ENCODE measurements at places on chromosomes 11 and 22.
A peak's percentile ranks its signal among the peaks of the same experiment; 100 is the strongest.

DNA sequence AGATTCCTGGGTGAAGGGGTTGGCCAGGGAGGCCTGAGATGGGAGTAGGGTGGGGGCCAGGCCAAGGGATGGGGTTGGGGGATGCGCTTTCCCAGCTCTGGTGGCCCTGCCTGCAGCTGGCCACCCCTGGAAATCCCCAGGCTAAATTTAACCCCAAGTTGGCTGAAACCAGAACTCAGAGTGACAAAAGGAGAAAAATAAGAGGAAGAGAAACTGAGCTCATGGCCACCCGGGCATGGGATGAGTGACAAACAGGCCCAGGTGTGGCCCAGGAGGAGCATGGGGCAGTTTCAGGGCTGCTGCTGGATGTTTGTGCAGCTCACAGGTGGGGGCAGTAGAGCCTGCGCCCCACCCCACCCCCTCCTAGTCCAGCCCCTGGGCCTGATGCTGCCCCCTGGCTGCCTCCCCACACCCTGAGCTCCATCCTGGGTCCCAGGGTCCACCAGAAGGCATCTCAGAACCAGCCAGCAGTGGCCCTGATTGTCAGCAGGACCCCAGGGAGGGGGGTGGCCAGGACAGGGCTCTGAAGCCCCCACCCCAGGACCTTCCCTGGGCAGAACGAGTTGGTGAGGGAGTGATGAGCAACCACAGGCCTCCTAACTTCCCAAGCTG is 48.0 kb downstream of the IGLL5 start:
- DNase-seq: no peak

- no peak for DNase-seq
These were observed 97.7 kb downstream of the ARFGAP2 start for GRCh38 chr11:47078751-47079521.

- DNase-seq: no peak
These were observed 2.9 kb downstream of the SPINDOC start for GRCh38 chr11:63816166-63816565.

DNA sequence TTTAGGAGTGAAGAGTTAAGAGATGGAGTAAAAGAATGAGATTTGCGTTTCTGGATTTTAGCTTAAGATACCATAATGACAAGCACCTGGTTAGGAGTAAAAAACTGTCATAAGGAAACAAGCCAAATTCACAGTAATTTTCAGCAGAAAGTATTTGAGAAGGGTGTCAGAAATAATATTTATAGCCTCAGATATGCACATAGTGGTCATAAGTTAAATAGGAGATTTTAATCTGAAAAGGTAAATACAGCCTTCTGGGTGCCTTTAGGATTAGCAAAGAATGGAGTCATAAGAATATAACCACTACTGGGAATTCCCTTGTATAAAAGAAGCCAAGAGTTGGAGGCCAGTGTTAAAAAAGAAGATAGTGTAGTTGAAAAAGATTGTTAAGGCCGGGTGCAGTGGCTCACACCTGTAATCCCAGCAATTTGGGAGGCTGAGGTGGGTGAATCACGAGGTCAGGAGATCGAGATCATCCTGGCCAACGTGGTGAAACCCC is 160.1 kb downstream of the SWAP70 start:
- no peak for DNase-seq

GRCh38 chr11:29343465-29344333 is 673.1 kb downstream of the KCNA4 start:
- no peak for DNase-seq

DNA sequence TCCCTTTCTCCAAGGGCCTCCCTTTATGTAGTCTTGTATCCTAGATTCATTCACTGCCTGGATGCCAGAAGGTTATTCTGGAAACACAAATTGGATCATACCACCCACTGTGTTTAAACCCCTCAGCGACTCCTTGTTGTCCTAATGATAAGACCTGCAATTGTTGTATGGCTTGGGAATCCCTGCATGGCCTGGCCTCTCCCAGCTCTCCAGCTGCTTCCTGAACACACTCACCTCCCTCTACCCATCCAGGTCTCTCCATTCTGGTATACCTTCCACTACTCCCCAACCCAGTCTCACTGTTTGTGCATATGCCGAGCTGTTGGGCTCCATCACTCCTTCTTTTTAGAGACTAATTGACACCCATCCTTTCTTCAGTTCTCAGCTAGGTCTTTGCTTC is 124.3 kb upstream of the ALX4 start:
- DNase-seq: no peak

DNA sequence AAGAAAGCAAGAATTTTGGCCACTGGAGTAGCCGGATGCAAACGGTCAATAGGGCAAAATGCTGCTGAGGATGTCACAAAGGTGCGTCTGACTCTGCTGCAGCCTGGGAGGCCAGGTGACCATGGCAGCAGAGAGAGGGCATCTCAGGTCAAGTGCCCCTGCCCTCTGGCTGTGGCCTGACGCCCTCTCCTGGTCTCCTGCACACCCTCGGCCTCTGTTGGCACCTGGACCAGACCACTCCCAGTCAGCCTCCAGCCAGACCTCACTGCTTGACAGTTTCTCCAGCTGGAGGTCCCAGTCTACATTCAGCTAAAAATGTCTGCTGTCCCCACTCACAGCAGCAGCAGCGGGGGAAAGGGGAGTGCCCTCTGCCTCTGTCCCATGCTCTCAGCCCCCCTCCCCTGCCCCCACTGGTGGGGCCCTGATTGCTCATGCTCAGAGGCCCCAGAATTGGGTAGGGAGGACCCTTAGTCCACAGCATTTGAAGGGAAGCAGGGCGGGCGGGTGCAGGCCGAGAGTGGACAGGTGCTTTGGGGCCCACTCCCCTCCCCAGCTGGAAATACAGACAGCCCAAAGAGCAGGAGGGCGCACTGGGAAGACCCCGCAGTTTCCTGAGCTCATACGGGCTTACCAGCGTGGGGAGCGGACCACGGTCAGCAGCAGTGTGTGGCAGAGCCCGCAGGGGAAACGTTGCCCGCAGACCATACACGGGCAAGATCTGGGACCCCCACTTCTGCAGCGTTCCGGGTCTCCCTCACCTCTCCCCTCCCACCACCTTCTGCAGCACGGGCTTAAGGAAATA is 1.6 kb upstream of the BRSK2 start:
- DNase-seq: no peak

DNA sequence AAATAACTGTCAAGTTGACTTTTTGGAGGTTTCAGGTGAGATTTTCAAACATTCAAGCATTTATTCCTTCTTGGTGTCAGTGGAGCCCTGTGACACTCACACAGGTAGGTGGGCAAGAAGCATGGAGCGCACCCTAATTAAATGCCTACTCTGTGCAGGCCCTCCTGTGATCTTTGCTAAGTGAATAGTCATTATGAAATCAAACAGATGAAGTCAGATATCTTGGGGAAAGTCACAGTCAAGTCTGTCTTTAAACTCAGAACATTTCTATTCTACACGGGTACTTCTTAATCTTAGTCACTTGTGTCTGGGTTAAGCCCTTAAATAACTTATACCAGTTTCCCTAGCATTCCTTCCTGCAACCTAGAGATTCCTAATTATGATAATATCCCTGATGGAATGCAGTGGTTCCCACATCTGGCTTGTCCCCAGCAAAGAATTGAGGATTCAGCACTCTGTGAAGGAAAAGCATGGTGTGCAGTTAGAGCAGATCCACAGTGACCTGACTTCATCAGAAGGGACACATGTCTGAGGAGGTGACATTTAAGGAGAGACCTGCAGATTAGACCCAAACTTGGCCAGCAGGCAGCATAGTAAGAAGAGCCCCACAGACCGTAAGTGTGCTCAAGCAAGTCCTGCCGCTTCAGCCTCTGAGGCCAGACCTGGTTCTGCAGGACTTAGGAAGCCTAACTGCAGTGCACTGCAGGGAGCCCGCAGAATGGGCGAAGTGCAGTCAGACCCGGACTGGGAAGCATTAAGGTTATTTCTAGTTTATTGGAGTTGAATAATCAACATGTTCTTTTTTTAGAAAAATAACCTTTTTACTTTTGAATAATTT is 85.3 kb upstream of the GAL start:
- no peak for DNase-seq

DNA sequence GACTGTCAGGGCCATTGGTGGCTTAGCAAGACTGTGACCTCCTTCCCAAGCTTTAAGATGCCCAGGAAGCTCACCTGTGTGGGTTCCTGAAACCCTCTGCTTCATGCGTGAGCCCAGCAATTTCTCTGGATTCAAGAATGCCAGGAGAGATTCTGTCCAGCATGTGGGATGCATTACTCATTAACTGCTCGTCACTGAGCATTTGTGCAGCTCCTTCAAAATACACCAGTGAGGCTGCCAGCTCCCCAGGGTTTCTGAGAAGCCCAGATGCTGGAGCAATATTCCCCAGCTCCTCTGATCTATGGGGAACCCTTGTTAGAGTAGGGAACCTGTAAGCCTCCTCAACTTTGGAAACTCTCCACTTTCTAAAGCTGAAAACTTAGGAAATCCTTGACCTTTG is 126.5 kb downstream of the CHST1 start:
- no peak for DNase-seq

DNA sequence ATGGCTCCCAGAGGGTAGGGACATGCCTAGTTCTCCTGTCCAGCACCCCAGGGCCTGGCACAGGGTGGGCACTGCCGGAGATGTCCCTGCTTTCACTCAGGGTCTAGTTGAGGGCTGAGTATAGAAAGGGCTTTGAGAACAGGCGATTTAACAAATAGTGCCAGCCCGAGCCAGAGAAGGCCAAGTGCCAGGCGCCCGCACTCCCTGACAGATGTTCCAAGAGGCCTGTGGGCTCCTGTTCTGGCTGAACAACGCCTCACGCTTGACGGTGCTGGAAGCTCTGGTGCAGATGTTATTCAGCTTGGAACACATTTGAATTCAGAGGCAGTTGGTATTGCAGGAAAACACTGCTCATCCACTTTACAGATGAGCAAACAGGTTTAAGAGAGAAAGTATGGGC is 46.5 kb downstream of the NFAM1 start:
- DNase-seq: no peak

DNA sequence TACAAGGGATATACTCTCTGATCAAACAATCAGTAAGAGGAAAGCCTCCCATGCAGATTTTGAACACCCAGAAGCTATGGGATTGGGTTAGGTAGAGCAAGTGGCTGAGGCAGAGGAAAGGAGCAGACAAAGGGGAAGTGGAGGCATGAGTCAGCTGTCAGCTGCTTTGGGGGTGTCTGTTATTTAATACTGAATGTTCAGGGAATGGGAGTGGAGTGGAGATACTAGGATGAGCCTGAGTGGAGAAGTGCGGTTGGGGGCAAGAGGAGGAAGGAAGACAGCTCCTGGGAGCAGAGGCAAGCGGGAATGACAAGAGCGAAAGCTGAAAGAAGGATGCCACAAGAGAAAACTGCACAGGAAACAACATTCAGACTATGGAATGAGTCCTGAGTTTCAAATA is 22.7 kb upstream of the TMPRSS5 start:
- DNase-seq: no peak

- DNase-seq: no peak
These were observed 5.5 kb upstream of the NEAT1 start for GRCh38 chr11:65416841-65417701.

- DNase-seq: no peak
These were observed 235.9 kb upstream of the DDI1 start for GRCh38 chr11:103800406-103801114.

DNA sequence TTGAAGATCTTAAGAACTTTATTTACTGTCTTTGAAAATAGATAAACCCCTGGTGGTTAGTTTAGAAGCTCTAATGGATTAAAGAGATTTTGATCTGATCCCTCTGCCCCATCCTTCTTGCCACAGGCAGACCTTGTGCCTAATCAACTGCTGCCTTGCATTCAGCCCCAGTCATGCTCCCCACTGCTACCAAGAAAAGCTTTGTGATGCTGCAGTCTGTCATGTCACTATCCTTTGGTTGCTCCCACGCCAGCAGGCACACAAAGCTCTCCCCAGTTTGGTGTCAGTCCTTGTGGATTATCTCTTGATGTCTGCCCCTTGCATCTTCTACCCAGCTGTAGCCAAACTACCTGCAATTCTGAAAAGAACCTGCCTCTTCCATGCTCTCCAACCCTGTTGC is 112.2 kb downstream of the MTNR1B start:
- no peak for DNase-seq

DNA sequence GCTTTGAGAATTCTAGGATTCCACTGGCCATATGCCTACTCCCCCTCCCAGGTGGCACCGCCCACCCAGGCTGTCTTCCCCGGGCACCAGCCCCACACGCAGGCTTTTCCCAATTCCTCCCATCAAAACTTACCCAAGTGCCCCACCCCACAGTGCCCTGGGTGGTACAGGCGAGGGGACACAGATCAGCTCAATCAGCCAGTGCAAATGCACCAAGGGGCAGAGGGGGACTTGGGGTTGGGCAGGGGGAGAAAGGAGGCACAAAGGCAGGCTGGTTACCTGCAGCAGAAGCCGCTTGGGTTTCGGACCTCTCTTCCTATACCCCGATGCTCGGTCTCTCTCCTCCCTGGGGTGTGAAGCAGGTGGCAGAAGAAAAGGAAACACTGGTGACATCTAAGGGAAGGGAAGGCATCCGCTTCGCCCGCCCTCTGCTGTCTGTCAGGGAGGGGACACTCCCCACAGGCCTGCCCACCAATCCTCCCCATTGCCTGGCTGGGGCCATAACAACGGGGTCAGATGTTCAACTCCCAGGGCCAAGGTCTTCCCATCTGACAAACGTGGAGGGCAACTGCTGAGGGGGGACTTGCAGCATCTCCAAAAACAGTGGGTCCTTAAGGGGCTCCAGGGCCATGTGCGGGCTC is 14.0 kb downstream of the CBX7 start:
- no peak for DNase-seq

DNA sequence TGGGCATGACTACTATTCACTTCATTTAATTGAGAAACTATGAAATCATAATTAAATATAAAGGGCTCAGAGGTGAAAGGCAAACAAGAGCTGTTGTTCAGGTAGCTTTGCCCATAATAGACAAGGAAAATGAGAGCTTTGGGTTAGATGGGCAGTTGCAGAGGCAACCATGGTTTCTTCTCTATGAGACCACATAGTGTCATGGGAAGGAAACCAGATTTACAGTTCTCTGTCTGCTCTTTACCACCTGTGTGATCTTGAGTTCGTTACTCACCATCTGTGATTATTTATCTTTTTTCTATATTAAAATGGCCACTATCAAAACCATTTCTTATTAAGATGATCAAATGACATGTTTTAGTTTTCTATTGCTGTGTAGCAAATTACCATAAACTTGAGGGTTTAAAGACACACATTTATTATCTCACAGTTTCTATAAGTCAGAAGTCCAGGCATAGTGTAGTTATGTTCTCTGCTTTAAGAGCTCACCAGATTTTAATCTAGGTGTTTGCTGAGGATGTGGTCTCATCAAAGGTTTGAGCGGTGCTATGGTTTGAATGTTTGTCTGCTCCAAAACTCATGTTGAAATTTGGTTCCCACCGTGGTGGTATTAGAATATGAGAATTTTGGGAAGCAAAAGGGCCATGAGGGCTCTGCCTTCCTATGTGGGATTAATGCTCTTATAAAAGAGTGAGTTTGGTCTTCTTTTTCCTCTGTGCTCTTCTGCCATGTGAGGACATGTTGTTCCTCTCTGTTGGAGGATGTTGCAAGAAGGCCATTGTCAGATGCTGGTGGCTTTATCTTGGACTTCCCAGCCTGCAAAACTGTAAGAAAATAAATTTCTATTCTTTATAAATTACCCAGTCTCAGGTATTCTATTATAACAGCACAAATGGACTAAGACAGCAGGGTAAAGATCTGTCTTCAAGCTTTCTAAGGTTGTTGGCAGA is 38.2 kb downstream of the OR2AG2 start:
- no peak for DNase-seq

GRCh38 chr11:23423104-23423503 is 562.8 kb upstream of the CCDC179 start:
- no peak for DNase-seq

GRCh38 chr11:33942954-33943353 is 51.1 kb upstream of the LMO2 start:
- DNase-seq: no peak

- DNase-seq: peak; percentile 16
These were observed 19.7 kb downstream of the CTR9 start for GRCh38 chr11:10770626-10771254.
